NCI-H1436 treated with DMSO at 0.1 percent for 48 hours (cell line): ENCODE measurements at places on chromosomes 11 and 22.

DNA sequence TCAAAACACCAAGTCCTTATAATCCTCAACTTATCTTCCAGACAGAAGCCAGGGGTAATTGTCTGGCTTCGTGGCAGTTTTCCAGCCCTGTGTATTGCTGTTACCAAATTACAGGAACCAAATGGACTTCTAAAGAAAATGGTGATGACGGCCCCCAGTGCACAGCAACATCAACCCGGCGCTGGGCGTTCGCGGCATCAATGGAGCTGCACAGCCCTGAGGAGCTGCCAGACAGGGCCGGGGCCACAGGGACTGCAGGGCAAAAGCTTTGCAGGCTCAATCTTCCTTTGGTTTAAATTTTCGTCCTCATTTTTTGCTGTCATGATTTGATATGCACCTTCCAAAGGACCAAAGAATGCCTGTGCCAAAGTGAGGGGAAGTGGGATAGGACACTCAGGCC is 292.5 kb downstream of the BRD1 start:
- DNase-seq: no peak

DNA sequence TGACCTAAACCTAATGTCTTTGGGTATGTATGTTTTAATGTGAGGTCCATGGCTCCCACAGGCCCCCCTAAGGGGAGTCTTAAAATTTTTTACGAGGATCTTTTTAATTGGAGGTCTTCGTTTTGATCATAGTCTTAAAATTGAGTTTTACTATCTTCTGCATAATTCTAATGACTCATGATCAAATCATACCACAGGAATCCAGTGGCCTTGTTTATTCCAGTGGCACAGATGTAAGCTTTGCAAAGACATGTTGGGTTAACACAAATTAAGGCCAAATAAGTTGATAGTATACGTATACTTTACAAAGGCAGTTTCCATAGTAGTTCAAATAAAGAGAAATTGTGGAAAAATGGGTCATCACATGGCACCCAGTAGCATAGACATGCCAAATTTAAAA is 33.9 kb upstream of the FJX1 start:
- DNase-seq: no peak

DNA sequence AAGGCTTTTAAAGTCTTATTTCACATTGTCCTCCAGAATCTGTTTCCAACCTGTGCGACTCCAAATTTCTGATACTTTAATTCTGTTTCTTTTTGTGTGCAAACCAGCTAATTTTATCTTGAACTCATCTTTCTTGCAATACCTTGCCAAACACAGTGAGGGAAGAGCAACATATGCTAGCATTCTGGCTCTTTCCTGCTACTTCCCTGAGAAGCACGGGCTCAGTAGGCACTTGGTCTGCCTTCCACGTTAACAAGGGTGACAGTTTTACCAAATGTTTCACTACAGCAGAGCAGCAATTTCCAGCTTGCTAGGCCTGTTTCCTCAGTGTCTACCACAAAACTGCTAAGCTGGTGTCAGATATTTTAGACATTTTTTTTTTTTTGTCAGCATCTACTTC is 405.8 kb downstream of the NTM start:
- no peak for DNase-seq

GRCh38 chr11:68383976-68384501 is 71.6 kb downstream of the LRP5 start:
- DNase-seq: no peak

DNA sequence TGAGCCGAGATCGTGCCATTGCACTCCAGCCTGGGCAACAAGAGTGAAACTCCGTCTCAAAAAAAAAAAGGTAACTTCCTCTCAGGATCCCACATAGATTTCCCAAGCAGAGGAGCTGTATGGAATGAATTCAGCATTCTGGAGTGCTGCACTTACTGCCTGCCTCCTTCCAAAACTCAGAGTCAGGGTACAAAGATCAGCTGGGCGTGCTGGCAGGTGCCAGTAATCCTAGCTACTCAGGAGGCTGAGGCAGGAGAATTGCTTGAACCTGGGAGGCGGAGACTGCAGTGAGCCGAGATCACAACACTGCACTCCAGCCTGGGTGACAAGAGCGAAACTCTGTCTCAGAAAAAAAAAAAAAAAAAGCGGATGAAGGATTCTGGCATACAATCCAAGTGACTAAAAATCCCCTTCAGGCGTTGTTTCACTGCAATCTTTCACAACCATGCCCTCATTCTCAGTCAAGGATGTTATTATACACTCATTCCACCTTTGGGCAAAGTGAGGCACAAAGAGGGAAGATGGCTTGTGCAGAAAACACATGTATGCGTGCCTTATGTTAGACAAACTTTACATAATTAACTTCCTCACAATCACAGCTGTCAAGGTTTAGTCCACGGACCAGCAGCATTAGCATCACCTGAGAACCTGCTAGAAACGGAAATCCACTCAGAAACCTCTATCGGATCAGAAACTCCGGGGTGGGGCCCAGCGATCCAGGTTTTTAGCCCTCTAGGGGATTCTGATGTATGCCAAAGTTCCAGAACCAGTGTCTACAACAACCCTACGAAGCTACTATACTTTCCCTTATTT is 1.1 kb upstream of the NOL12 start:
- no peak for DNase-seq

GRCh38 chr22:17102297-17102667 is 17.5 kb downstream of the IL17RA start:
- no peak for DNase-seq

GRCh38 chr11:78768971-78769370 is 194.3 kb upstream of the NARS2 start:
- DNase-seq: no peak

DNA sequence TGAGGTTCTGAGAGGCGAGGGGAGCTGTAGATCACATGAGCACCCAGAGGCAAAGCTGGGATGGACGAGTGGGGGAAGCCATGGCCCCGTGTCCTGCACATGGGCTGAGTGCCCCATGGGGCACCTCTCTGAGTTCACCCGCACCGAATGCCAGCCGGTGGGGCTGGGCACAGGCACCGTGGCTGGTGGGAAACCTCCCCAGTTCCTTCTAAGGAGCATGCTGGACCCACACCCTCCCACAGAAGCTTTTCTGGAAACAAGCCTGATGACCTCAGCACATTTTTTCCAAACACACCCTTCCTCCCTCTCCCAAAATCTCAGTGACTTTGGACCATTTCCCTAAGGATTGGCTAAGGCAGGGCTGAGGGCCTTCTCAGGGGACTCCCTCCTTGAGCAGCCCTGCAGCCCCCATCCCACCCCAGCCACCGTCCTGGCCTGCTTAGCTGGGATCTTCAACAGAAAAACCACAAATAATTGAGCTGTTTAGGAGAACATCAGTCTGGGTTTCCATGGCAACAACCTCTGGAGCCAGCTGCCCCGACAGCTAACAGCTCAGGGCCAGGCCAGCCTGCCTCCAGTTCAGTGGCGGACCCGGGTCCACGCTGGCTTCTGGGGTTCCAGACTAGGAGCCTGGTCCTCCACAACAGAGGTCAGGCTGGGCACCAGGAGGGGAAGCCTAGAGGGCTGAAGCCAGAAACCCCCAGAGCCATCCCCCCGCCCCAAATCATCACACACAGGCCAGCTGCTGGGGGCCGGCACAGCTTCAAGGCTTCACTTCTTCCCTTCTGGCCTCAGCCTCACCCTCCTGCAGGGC is 18.1 kb upstream of the LINC01488 start:
- no peak for DNase-seq

- DNase-seq: no peak
Observed at GRCh38 chr11:129275828-129276227, 83.7 kb upstream of the ARHGAP32 start.

DNA sequence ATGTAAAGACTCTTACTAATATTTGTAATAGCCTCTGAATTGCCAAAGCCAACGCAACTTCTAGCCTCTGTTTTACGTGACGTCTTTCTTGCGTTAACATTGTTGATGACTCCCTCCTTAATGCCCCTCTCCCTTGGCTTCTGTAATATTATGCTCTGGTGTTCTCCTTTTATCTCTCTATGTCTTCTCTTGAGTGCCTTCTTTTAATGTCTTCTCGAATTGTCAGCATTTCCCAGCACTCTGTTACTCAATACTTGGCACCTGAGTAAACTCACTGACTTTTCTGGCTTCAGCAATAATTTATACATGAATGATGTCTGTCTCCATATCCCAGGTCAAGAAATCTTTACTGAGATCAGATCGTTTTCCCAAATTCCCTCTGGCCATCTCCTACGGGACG is 68.5 kb upstream of the DDI1 start:
- no peak for DNase-seq

- no peak for DNase-seq
Observed at GRCh38 chr11:130672911-130673310, 224.5 kb downstream of the ADAMTS15 start.

GRCh38 chr22:37420686-37421467 is 6.4 kb downstream of the ELFN2 start:
- DNase-seq: no peak

- DNase-seq: no peak
Observed at GRCh38 chr22:41917375-41917902, 2.6 kb upstream of the SHISA8 start.
